CD4-positive, alpha-beta T cell treated with Interleukin-15 for 1 hour (primary cell): ENCODE measurements at places on chromosomes 3 and 15.

DNA sequence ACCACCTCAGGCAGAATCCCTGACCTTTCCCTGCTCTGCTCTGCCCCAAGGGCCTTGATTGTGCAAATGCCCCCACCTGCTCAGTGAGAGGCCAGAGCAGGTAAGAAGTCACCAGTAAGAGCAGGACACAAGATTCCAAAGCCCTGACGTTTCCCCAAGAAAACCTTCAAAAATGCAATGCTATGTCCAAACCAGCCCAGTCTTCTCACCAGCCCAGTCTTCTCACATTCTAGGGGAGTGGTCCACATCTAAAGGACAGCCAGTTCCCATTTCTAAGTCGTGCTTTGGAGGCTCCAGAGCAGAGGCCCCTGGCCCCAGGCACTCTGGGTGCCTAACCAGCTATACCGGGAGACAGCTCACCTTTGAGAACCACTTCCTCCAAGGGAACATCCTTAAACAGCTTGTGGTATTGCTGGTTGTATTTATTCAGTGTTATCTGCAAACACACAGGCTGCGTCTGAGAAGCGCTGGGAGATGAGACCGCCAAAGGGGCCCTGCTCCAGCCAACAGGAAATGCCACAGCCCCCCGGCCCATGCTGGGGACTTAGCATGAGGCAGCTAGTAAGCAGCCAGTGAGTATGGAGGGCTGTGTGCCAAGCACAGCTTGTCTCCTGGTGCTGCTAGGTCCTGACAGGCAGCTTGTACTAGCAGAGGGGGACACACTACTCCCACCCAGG lies 29.3 kb downstream of the GRAMD2A start:
- no peak for DNase-seq

DNA sequence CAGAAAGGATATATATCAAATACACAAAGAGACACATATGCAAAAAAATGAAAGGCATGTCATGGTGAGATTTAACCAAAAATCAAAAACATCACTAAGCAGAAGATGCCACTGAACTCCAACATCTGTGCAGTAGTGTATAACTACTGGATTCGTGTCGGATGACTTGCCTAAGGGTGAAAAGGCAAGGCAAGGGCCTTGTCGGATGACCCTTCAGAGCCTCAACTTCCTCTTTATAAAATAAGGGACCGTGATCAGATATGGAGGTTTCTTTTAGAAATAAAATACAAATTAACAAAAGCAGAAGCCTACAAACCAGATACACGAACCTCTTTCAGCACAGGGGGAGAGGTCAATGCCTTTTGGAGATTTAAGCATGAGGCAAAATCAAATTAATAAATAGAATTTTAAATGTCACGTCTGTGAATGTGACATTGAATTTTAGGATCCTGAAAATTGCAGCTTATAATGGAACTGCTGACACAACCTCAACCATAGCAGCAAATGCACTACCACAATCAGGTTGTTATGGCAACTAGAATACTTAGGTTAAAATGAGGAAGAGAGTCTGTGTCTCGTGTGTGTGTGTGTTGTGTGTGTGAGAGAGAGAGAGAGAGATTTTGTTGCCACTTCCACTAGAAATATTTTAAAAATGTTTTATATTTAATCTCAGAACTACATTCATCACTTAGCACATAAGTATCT lies 8.3 kb upstream of the CHRM5 start:
- no peak for DNase-seq

DNA sequence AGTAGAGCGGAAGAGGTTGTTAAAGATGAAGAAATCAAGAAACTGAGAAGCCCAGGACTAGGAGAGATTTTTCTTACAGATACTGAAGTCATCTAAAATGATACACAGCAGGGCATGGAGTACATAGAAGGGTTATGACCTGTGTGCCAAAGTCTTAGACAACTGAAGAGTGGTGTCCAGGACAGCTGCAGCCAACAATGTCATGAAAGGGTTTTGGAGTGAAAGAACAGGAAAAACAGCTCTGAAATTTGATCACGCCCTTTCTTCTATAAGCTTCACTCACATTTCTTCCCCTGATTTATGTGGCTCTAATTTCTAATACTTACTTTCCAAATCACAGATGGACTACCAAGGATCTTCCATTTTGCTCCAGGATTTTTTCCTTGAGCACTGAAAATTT lies 3.0 kb downstream of the CFAP20DC start:
- DNase-seq = no peak

GRCh38 chr3:9422712-9423424 lies 25.5 kb downstream of the SETD5 start:
- no peak for DNase-seq

- no peak for DNase-seq
These were observed 44.5 kb upstream of the PDE8A start for GRCh38 chr15:84937144-84937543.

- no peak for DNase-seq
These were observed 94.3 kb downstream of the UACA start for GRCh38 chr15:70669006-70669602.

- no peak for DNase-seq
These were observed 81.8 kb downstream of the ALCAM start for GRCh38 chr3:105448338-105448982.

DNA sequence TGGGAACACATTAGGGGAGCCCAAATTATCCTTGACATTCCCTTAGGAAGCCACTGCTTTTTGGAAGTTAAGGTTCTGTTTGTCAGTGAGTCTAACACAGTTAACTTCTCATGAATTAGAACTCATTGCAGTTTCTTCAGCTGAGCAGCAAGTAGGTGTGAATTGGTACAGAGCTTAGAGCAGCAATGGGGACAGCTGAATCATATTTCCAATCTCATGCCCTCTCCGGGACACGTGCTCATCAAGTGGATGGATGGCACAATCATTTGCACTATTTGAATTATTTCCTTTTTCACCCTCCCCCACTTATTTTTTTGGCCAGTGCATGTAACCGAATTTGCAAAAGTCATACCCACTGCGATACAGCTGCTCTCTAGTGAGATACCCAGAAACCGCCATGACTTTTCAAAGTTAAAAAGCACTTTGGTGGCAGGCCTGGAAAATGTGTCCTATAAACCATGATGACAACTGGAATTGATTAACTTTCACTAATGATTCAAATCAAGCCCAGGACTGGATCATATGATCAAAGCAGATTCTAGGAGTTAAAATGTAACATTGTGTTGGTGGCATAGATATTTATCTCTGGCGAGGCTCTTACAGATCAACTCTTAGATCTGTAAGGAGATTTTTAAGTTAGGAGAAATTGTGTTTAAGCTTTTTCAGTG lies 76.4 kb downstream of the EBLN2 start:
- no peak for DNase-seq
